Femur (tissue), 1 donor: ENCODE measurements at places on chromosomes 12 and 14.
A peak's percentile ranks its signal among the peaks of the same experiment; 100 is the strongest.

DNA sequence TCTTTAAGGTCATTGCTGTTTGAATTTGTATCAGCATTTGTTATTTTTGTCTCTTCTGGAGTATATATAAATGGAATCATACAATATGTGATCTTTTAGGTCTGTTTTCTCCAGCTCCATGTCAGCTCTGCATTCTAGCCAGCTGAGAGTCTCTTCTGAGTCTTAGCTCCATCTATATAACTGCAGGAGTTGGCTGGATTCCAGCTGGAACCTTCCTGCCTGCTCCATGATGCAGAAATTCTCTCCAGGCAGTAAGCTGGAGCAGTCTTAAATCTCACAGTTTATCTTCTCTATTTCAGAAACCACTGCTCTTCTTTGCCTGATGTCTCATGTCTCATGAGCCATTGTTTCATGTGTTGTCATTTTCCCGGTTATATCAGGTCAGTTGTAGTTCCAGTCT is 827.6 kb downstream of the NRXN3 start:
- DNase-seq: peak; percentile 72

DNA sequence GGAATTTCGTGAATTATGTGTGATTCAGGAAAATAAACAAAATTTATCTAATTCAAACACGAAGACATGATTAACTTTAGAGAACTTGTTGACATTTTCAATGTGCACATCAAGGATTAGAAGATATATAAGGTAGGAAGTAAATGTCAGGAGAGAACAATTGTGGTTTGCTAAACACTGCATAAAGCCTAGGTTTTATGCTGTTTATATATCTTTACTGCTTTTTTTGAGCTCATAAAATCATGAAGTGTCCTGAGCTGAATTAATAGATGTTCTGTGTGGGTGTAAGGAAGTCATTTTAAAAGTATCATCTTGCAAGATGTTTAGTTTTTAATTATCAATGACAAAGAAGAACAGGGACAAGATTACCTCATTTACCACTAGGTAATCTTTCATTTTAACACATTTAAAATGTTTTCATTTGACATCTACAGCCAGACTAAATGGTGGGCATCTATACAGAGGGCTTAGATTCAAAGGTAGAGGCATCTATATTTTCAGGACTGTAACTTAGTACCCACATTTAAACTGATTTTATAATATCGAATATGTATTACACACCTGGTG is 382.8 kb downstream of the ADAMTS20 start:
- DNase-seq: no peak

GRCh38 chr12:105822131-105823105 is 316.3 kb downstream of the NUAK1 start:
- no peak for DNase-seq

DNA sequence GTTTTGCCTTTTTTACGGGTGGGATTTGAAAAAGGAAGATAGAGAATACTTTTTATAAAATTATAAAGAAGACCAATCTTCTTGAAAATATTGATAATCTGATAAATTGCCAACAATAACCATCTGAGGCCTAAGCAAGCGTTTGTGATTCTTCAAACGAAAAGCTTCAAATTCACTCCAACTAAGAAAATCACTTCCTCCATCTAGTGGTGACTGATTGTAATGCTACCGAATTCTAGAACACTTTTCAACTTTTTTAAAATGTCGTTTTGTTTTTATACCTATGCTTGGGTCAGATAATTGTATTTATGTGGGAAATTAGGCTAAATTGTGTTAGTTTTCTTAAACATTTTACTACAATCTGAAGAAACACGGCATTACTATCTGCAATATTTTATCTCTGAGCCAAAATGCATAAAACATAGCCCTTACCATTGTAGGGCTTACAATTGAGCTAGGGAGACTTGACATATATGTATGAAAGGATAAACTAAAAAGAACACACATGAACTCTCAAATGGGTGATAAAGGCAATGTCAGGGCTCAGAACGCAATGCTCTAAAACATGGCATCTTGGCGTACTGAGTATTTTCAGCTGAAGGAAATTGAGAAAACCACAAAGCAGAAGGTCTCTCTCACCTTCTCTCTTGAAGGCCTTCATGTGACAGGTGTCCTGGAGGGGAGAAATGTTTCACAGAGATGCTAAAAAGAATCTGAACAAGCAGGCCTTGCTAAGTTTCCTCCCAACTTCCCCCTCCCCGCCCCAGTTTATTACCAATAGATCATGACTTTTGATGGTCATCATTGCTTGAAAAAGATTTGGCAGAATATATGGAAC is 36.8 kb upstream of the G2E3 start:
- DNase-seq: no peak

DNA sequence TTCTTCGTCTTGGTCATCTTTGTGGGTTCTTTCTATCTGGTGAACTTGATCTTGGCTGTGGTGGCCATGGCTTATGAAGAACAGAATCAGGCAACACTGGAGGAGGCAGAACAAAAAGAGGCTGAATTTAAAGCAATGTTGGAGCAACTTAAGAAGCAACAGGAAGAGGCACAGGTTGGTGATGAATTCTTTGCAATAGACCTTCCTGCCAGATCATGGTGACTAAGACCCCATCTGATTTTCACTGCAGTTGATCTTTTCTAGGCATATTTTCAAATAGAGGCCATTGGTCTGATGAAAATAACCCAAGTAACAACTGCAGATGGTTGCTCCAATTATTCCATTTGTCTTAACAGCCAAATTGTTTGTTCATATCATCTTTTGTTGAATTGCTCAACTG is 114.4 kb downstream of the SCN8A start:
- DNase-seq: no peak
